Ovary (tissue), 10 donors: ENCODE measurements at places on chromosomes 13 and 19.

GRCh38 chr19:17389957-17390664, 3.9 kb downstream of the CCDC194 start:
- H3K4me3 ChIP-seq: peak overlapping the region; percentile 54
- no peaks in the 10 kb centered on the region for H3K27me3 ChIP-seq
- DNase-seq: no peak
- H3K36me3 ChIP-seq: no peaks in the 10 kb centered on the region
- no peak overlapping the region for H3K27ac ChIP-seq
- peaks cover 11% of the 10 kb centered on the region for H3K4me1 ChIP-seq

DNA sequence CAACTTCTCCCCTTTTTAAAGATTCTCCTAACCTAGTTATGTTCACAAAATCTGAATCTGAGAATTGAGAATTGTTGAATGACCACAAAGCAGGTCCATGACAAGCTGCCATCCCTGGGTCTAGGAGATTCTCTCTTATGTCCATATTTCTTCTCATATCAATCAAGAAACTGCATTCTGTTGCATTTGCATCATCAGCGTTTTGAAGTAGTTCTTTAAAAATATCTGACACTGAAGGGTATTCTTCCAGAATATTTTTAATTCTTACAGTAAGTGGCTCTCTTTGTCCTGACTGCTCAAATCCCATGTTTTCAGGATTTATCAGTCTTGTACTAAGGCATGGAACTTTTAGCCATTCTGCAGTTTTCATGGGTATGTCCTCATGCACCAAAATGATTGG, 94.3 kb downstream of the SACS start:
- DNase-seq: no peak
- no peaks in the 10 kb centered on the region for H3K4me1 ChIP-seq
- H3K4me3 ChIP-seq: no peak overlapping the region
- H3K36me3 ChIP-seq: no peaks in the 10 kb centered on the region
- no peaks in the 10 kb centered on the region for H3K27me3 ChIP-seq

GRCh38 chr13:30464496-30465342, 1.0 kb downstream of the HMGB1 start:
- peak; percentile 84 for DNase-seq
- no peaks in the 10 kb centered on the region for H3K36me3 ChIP-seq
- peak overlapping the region; percentile 99 for H3K27ac ChIP-seq
- H3K27me3 ChIP-seq: no peaks in the 10 kb centered on the region
- peaks cover 1% of the 10 kb centered on the region for H3K4me1 ChIP-seq

DNA sequence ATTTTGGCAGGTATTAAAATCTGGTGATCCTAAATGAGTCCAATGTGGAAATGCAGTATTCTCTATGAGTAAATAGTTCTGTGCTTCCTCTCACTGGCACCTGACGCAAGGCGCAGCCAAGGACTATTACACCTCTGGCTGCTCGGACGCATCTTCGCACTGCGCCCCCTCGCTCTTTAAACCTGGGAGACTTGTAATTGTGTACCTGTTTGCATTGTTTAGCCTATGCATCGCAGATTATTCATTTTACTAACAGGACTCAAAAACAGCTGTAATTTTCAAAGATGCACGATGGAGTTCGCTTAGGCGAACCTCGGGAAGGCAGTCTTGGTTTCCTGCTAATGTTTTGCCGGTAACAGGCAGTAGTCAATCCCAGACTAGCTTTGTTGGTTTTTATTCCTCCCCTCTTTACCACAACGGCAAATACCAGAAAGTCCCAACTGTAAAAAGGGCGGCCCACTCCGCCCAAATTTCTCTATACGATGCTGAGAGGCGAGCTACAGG, 113.2 kb downstream of the KCNRG start:
- no peaks in the 10 kb centered on the region for H3K36me3 ChIP-seq
- peaks cover 1% of the 10 kb centered on the region for H3K4me1 ChIP-seq
- no peak overlapping the region for H3K4me3 ChIP-seq
- H3K27me3 ChIP-seq: peaks cover 4% of the 10 kb centered on the region
- H3K27ac ChIP-seq: no peak overlapping the region

DNA sequence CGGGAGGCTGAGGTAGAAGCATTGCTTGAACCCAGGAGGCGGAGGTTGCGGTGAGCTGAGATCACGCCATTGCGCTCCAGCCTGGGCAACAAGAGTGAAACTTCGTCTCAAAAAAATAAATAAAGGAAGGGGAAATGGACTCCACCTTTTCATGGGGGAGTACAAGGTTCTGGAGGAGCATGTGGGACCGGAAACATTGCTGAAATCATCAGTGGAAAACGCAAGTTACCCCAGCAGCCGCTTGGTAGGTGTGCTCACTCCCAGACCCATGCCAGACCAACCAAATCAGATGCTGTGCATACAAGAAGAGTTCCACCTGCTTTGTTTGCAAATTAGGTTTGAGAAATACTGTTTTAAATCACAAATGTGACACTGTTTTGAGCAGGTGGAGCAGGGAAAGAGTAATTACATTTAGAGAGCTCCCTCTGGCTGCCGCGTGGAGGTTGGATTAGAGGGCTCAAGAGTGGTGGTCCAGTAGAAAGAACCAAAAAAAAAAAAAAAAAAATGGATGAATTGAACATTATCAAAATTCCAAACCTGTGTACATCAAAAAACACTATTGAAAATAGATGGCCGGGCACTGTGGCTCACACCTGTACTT, 4.9 kb downstream of the ERICH4 start:
- H3K27me3 ChIP-seq: no peaks in the 10 kb centered on the region
- no peaks in the 10 kb centered on the region for H3K4me1 ChIP-seq
- H3K36me3 ChIP-seq: no peaks in the 10 kb centered on the region
- no peak for DNase-seq

DNA sequence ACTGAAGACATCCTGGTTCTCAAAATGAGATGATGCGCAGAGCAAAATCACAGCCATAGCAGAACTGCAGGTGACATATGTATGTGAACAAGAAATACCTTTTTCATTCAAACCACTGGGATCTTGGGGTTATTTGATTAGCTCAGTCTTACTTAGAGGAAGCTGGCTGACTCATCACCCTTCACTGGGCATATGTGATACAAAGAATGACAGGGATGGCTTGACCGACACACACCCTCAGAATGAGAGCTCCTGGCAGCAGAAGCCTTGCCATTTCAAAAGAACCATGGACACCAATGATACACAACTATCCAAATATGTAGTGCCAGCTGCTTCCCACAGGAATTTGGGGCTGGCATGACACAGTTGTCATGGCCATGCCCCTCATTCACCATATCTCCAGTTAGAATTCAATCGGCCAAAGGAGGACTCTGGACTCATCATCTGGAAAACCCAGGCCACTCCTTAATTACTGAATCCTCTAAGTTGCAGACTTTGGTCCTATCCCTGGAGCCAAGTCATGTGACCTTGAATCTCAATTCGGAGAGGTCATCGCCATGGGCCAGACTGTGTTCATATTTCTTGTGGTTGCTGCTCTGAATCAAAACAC, 115.8 kb downstream of the KATNAL1 start:
- DNase-seq: no peak
- H3K27ac ChIP-seq: no peak overlapping the region
- H3K36me3 ChIP-seq: no peaks in the 10 kb centered on the region
- H3K27me3 ChIP-seq: no peaks in the 10 kb centered on the region
- no peak overlapping the region for H3K4me3 ChIP-seq

DNA sequence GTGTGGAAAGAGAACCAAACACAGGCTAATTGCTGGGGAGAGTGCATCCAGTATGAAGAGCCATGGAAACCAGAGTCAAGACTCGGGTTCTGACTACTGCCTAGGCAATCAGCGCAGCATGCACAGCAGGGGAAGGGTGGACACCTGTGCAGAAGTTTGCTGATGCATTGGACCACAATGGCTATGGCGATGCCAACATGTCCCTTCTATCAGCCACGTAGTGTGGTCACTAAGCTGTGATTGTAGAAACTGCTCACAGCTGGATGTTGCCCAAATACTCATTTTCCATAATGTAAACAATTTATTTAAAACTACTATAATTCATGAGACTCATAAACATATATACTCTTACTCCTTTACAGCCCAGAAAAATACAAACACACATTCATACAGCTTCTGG, 1718.2 kb downstream of the EFNB2 start:
- no peaks in the 10 kb centered on the region for H3K36me3 ChIP-seq
- no peaks in the 10 kb centered on the region for H3K4me1 ChIP-seq
- H3K27me3 ChIP-seq: no peaks in the 10 kb centered on the region
- DNase-seq: no peak

DNA sequence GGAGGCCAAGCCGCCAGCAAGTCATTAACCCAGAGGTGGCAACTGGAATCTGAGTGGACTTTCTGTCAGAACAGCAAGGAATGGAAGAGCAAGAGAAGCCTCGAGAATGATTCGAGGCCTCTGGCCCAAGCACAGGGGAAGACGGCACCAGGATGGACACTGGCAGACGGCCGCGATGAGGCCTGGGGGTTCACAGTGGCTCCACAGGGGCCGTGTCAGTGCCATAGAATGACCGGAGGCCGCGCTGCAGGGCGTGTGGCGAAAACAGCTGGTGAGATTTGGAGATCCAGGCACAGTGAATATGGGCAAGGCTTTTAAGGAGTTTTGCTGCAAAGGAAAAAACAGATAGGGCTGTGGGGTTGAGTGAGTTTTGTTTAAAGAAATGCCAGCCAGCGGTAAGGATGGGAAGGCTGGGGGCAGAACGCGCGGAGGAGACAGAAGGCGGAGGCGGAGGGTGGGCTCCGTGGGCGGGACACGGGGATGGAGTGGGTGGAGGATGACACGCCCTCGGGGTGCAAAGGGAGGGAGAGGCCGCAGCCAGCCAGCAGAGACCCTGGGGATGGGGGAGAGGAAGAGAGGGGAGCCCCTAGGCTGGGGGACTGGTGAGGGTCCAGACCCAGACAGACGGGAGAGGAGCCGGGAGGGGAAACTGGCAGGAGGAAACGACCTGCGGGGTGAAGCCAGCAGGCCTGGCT, 130.5 kb downstream of the RNF17 start:
- no peak for DNase-seq
- H3K4me3 ChIP-seq: no peak overlapping the region
- H3K27me3 ChIP-seq: no peaks in the 10 kb centered on the region
- no peaks in the 10 kb centered on the region for H3K4me1 ChIP-seq
- no peak overlapping the region for H3K27ac ChIP-seq

DNA sequence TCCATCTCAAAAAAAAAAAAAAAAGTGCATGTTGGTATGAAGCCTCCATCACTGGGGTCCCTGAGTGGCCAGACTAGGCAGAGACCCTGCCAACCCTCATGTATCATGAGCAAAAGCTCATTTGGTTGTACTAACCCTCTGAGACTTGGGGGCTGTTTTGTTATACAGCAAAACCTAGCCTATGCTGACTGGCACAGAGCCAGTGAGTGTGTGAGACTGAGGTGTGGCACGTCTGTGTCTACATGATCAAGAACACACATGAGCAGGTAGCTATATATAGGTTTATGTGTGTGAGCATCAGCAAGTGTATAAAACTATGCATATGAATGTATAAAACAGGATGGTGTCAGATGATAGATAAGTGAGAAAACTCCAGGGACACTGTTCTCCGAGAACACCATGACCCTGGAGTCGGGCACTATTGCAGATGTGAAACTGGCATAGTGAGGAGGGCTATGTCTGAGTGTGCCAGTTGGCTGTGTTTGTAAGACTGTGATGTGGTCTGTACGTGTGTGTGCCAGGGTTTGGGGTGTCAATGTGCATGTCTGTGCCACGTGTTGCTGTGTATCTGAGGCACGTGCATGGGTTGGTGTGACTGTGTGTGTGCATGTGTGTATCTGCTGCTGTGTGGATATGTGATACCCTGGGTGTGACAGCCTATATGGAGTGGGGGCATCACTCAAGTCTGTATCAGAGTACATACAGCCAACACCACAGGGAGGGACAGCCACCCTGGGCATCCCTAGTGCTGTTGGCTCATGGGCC, 44.5 kb downstream of the OLFM2 start:
- no peaks in the 10 kb centered on the region for H3K36me3 ChIP-seq
- no peak overlapping the region for H3K27ac ChIP-seq
- DNase-seq: no peak
- no peaks in the 10 kb centered on the region for H3K27me3 ChIP-seq
- no peaks in the 10 kb centered on the region for H3K4me1 ChIP-seq

DNA sequence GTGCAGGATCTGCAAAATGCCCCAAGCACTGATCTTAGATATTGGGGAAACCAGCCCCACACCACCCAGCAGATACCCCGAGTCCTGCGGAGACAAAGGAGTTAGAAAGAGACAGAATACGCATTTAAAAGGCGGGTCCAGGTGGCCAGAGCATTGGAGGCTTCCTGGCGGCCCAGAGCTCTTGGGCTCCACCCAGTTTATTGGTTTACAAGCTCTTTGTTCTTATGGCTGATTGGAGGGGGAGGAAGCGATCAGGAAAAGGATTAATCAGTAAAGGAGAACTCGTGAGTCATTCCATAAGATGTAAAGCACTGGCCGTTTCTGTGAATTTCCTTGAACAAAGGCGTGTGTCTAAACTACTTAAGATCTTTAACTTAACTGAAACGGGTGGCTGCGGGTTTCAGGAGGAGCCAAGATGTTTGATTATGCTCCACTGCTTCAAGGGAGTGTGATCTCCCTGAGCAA, 926 bp downstream of the ZNF587 start:
- no peaks in the 10 kb centered on the region for H3K27me3 ChIP-seq
- no peak for DNase-seq
- H3K4me3 ChIP-seq: peak overlapping the region; percentile 75
- H3K4me1 ChIP-seq: peaks cover 11% of the 10 kb centered on the region

GRCh38 chr19:55673889-55674288, 1.1 kb upstream of the EPN1 start:
- no peaks in the 10 kb centered on the region for H3K27me3 ChIP-seq
- no peaks in the 10 kb centered on the region for H3K36me3 ChIP-seq
- H3K4me3 ChIP-seq: no peak overlapping the region
- DNase-seq: no peak
- H3K27ac ChIP-seq: no peak overlapping the region
- H3K4me1 ChIP-seq: peaks cover 9% of the 10 kb centered on the region

DNA sequence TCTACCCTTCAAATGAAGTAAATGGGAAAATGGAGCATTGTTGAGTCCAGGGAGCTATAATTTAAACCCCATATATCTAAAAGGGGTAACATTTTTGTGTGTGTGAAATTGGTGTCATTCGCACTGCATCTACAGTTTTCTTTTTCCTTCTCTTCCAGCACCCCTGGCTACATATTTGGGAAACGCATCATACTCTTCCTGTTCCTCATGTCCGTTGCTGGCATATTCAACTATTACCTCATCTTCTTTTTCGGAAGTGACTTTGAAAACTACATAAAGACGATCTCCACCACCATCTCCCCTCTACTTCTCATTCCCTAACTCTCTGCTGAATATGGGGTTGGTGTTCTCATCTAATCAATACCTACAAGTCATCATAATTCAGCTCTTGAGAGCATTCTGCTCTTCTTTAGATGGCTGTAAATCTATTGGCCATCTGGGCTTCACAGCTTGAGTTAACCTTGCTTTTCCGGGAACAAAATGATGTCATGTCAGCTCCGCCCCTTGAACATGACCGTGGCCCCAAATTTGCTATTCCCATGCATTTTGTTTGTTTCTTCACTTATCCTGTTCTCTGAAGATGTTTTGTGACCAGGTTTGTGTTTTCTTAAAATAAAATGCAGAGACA, 28.6 kb downstream of the ALOX5AP start:
- no peaks in the 10 kb centered on the region for H3K36me3 ChIP-seq
- H3K4me3 ChIP-seq: no peak overlapping the region
- H3K27ac ChIP-seq: no peak overlapping the region
- no peaks in the 10 kb centered on the region for H3K27me3 ChIP-seq
- DNase-seq: no peak
